Suprapubic skin (tissue), 4 donors: ENCODE measurements at places on chromosomes 4 and X.

DNA sequence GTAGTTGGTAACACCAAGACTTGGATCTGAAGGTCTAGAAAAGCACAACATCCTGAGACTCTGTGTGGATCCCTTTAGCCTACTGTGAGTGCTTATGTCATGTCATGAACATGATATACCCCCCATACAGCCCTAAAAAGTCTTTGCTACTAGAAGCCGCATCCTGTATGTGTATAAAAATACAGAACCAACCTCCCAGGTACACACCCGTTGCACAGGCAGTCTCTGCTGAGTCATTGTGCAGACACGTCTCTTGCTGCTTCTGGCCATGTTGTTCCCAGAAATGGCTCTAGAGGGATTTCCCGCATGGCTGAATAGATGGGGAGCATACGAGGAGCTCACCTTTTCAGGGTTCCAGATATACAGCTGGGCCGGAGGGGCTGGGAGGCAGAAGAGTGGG is 93.3 kb downstream of the MAMLD1 start:
- no peak for DNase-seq

- no peak for DNase-seq
Observed at GRCh38 chrX:131216828-131217227, 72.3 kb downstream of the IGSF1 start.

- DNase-seq, result no peak
Observed at GRCh38 chrX:85569096-85569495, 189.6 kb upstream of the POF1B start.

DNA sequence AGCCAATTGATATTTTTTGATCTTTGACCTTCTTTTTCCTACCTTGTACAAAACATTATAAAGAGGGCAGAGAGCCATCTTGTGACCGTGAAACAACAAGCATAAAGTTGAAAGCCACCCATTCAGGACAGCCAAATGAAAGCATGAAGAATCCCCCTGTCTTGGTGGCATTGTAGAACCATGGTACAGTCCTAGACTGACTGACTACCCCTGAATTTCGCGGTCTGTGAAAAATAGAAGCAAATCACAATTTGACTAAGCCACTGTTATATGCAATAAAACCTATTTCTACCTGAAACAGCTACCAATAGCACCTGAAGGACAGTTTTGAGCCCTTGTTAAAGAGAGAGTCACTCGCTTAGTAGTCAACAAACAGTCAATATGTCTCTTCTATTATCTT is 527.4 kb downstream of the MID1IP1 start:
- DNase-seq, result no peak

DNA sequence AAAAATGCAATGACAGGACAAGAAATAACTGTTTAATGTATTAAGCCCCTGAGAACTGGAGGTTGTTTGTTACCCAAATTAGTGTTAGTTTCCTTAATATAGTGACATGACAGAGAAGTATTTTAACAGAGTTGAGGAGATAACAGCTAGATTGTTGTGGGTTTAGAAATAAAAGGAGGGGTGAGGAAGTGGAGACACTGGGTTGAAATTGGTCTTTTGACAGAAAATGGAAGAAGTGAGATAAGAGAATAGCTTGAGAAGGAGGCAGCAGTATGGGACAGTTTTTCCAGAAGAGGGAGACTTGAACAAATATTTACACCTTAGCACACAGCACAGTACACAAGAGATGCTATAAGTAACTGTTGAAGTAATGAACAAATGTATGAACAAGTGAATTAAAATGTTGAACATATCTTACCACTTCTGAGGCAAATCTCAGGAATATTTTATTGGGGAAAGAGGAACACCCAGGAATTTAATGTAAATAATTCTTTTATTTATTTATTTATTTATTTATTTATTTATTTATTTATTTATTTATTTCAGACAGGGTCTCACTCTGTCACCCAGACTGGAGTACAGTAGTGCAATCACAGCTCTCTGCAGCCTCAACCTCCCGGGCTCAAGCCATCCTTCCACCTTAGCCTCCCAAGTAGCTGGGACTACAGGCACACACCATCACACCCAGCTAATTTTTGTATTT is 58.0 kb upstream of the EGFL6 start:
- DNase-seq, result no peak

- DNase-seq, result no peak
Observed at GRCh38 chrX:71107245-71107644, 705 bp upstream of the CXorf65 start.

- DNase-seq, result no peak
Observed at GRCh38 chr4:86991994-86992393, 57.2 kb downstream of the AFF1 start.

DNA sequence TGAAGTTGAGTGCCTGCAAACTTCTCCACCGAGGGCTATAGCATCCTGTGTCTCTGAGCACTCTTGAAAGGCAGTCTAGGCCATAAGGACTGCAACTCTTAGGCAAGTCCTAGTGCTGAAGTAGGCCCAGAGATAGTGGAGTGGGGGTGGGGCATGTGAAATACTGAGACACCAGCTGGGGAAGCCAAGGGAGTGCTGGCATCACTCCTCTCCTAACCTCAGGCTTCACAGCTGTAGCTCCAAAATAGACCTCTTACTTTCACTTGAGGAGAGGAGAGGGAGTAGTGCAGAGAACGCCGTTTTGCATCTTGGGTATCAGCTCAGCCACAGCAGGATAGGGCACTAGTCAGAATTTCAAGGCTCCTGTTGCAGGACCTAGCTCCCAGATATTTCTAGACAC is 56.2 kb upstream of the CYSLTR1 start:
- DNase-seq, result no peak

- no peak for DNase-seq
Observed at GRCh38 chrX:143781103-143781502, 60.6 kb upstream of the SPANXN2 start.

DNA sequence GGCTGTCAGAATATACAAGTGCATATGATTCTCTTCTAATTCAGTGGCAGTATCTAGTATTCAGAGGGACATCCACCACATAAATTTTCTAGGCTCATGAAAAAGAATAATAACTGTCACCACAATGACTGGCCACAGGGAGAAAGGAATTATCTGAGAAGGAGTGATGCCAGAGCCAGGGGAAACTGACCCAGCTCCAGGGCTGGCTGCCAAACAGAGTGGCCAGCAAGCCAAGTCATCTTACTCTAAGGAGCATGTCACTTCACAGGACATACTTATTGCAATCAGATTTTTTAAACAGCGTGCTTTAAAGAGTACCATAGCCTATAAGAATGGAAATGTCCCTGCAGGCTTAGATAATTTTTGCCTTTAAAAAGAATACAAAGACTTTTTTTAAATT is 5.8 kb upstream of the SEPTIN11 start:
- no peak for DNase-seq

DNA sequence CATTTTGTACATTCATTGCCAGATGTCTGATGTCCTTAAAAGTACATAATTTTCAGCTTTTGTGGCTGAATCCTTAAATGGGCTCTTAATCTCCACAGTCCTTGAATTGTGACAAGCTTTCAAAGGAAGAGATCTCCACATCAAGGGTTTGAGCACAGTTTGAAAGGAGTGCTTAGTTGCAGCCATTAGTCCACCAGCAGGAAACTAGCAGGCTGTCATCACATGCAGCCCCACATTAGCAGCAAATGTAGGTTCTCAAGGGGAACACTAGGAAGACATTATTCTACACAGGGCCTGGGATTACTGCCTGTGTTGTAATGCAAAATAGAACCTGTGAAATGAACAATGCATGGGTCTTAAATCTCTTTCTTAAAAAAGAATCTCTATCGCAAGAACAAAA is 173.2 kb downstream of the CBLL2 start:
- no peak for DNase-seq

GRCh38 chrX:123976706-123977316 is 15.3 kb downstream of the STAG2 start:
- no peak for DNase-seq

- DNase-seq, result no peak
Observed at GRCh38 chrX:46803140-46803539, 33.7 kb upstream of the RP2 start.

DNA sequence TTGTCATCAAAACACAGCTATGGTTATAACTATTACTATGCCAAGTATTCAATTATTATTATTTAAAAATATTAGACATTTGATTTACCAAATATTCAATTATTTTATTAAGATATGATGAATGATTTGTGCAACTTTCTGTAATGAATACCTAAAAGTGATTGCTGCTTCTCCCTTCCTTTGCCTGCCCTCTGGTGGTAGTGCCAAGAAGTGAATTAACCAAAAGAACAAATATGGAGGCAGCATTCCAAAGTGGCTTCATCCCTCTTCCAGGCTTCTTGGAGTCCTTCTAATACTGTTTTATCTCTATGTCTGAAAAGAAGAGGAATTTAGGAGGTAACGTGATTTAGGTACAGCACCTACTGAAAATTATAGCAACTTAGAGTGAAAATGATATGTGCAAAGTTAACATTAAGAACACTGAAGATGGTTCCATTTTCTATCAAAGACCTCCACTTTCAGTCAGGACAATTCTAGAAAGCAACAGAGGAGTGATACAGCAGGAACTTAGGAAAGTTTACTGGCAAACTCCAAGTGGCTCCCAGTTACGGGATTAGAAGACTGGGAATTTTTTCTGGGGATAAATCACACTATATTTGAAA is 43.0 kb downstream of the ENPEP start:
- no peak for DNase-seq

- DNase-seq, result no peak
Observed at GRCh38 chr4:40562208-40562607, 67.5 kb downstream of the RBM47 start.

DNA sequence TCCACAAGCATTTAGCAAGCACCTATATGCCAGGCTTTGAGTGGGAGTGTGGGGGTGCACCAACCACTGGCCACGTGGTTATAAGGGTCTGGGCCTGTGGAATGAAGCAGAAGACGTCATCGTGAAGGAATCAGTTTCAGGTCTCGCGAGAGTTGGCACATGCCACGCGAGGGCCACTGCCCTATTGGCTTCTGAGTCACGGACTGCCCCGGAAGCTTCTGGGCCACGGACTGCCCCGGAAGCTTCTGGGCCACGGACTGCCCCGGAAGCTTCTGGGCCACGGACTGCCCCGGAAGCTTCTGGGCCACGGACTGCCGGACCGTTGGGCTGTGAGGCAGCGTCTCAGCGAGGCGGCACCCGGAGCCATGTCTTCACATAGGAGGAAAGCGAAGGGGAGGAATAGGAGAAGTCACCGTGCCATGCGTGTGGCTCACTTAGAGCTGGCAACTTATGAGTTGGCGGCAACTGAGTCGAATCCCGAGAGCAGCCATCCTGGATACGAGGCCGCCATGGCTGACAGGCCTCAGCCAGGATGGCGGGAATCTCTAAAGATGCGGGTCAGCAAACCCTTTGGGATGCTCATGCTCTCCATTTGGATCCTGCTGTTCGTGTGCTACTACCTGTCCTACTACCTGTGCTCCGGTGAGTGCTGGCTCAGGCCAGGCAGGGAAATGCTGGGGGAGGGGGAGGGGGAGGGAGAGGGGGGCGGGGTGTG is at the start of gene FMR1NB:
FMR1NB (plus strand) TSS at position 300 of the 715 bp plus-strand sequence; CDS start at position 366, 66 bp downstream.
- DNase-seq, result no peak

DNA sequence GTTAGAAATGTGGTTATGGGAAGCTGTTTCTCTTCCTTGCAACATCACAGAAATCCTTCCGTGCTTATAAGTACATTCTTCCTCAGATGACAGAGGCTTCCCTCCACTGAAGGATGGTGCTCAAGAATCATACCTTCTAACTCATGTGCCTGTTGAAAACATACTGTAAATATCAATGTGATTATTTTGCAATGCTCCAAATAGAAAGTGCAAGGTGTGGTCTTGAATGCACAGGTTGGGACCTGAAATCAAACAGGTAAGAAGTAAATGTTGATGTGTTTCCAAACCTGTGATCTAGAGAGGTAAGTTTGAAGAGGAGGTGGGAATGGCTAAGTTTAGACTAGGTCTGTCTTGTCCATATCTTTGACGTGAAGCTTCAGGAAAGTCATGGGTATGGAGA is 87.7 kb downstream of the ZNF518B start:
- no peak for DNase-seq
